ENCODE measurements at places on chromosomes 3 and 15. TPM values are rescaled to one million over a fixed set of nuclear protein-coding genes. Genes with fewer than 3 reads are reported as not detected.

KCNH8 gene
- 8.7 TPM for polyA plus RNA-seq

HRG gene
- not detected for polyA plus RNA-seq

BLM gene
- 9.1 TPM for polyA plus RNA-seq

CKMT1B gene
- polyA plus RNA-seq = 91.5 TPM

GOLGA8F gene
- polyA plus RNA-seq = not detected

CHRM5 gene
- polyA plus RNA-seq = 1.2 TPM

Measured in spinal cord (tissue), 10 donors.